ENCODE measurements at places on chromosomes 2 and 18. TPM values are rescaled to one million over a fixed set of nuclear protein-coding genes. Genes with fewer than 3 reads are reported as not detected.
A peak's percentile ranks its signal among the peaks of the same experiment; 100 is the strongest.

Gene CD207
- not detected for total RNA-seq

DNA sequence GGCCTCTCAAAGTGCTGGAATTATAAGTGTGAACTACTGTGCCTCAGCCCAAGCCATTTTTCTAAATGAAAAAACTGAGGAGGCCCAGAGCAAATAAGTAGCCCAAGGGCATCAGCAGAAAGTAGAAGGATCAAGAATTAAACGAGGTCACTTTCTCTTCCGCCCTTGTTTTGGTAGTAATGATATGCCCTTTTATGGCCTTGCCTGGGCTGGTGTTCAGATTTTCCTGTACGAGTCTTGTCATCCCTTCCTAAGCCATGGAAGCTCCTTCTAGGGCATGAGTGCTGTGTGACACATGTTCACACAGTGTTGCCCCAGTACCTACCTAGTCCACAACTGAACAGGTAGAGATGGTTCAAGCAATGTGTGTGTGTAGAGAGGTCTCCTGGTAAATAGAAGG, 6.6 kb downstream of the HPCAL1 start:
- no peak for DNase-seq
- no peak overlapping the region for H3K4me3 ChIP-seq
- H3K27ac ChIP-seq = no peak overlapping the region
- peaks cover 36% of the 10 kb centered on the region for H3K4me1 ChIP-seq
- H3K27me3 ChIP-seq = no peaks in the 10 kb centered on the region

Gene FAM110C
- 4.8 TPM for total RNA-seq

DNA sequence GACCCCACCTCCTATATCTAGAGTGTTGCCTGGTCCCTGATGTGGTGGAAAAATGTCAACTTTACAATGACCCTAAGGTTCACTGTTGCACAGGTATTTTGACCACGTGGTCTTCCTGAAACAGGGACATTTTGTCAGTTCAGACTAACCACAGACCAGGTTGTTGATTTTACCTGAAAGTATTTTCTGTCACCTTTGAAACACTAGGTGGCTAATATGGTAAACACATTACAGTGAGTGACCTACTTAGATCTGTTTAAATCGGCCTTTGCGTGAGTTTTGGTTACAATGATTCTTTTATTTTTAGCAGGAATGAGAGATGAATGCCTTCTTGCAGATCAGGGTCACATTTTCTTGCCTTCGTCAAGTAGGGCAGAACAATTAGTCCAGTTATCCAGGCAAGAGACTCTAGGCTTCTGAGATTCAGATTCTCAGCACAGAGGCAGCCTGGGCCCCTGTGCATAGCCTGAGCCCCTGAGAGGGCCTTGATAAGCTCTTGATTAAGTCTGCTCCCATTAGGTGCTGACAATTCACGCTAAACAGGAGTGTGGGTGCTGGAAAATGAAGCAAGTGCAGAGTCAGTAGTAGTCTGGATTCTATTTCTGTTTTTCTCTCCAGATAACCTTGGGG, 226.2 kb downstream of the KCNS3 start:
- H3K27ac ChIP-seq = no peak overlapping the region
- no peak overlapping the region for H3K4me3 ChIP-seq
- no peaks in the 10 kb centered on the region for H3K4me1 ChIP-seq
- H3K27me3 ChIP-seq = no peaks in the 10 kb centered on the region

DNA sequence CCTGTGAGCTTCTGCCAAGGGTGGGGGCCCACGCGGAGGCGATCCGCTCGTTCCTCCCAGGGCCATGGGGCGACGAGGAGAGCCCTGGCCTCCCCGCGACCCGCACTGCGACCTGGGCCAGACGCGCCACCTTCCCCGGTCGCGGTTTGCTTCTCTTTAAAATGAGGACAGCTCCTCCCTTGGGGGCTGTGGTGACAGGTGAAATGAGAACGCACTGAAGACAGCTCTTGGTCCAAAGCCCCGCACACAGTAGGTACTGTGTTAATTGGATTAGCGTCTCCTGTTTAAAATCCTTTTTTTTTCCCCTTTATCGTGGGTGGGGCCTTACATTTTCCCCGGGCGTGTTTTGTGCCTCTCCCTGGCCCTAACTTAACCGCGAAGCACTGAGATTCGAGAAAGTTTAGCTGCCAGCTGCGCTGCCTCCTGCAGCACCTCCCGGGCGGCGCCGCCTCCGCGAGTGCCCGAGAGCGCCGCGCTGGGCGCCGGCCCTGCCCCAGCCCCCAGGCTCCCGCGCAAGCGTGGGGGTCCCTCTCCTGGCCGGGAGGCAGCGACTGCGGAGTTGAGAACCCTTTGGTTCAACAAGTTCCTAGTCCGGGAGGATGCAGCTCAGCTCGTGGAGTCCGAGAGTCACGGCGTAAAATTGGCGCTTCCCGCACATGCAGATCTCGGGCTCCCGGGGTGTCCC, 1.1 kb downstream of the HPCAL1 start:
- peak overlapping the region; percentile 98 for H3K4me3 ChIP-seq
- H3K36me3 ChIP-seq = no peaks in the 10 kb centered on the region
- peaks cover 69% of the 10 kb centered on the region for H3K4me1 ChIP-seq
- peak overlapping the region; percentile 67 for H3K27ac ChIP-seq

Gene FOXI3
- total RNA-seq = not detected

Gene WNT10A
- total RNA-seq = 1.4 TPM

GRCh38 chr18:499776-500631, 497 bp downstream of the COLEC12 start:
- H3K36me3 ChIP-seq = no peaks in the 10 kb centered on the region
- peaks cover 3% of the 10 kb centered on the region for H3K4me1 ChIP-seq
- no peak for DNase-seq
- peaks cover 41% of the 10 kb centered on the region for H3K27me3 ChIP-seq

- H3K27me3 ChIP-seq = no peaks in the 10 kb centered on the region
- no peak for DNase-seq
- H3K27ac ChIP-seq = no peak overlapping the region
- no peaks in the 10 kb centered on the region for H3K4me1 ChIP-seq
- H3K4me3 ChIP-seq = no peak overlapping the region
These were observed 548.5 kb upstream of the SLC8A1 start for GRCh38 chr2:41000374-41000773.

Gene MAB21L4
- not detected for total RNA-seq

DNA sequence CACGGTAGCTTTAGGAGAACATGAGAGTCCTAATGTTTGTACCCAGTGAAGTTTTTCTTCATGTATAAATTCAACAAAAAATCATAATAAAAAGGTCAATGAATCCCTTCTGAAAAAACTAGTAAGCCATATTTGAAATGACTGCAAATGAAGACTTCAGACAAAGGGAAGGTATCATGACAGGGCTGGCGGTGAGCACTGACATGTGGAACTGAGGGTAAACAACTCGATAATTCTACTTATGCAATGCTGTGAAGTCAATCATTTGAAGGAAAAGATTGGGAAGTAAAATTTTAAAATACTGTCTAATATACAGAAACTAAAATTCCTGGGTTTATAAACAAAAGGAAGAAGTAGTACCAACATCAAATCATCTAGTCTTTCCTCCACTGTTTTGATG, 190.2 kb upstream of the COPS8 start:
- H3K4me1 ChIP-seq = no peaks in the 10 kb centered on the region
- no peak for DNase-seq
- no peak overlapping the region for H3K27ac ChIP-seq
- no peaks in the 10 kb centered on the region for H3K36me3 ChIP-seq
- peaks cover 5% of the 10 kb centered on the region for H3K27me3 ChIP-seq

GRCh38 chr18:58241877-58242276, 197.9 kb downstream of the NEDD4L start:
- no peaks in the 10 kb centered on the region for H3K27me3 ChIP-seq
- H3K4me1 ChIP-seq = no peaks in the 10 kb centered on the region
- no peaks in the 10 kb centered on the region for H3K36me3 ChIP-seq

DNA sequence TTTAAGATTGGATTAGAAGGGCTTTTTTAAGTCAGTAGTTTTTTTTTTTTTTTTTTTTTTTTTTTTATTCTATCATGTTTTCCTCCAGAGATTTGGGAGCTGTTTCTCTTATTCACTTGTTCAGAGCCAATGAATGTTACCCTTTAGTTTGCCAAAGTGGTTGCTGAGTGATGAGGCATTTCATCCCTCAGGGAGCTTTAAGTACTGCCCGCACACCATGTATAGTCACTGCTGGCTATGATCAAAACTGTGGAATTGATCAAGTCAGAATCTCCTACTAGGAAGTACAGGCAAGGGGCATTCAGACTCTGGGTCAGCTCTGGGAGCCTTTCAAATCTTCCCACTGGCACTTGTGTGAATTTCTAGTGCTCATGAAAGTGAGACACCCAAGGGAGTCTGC, 201.6 kb downstream of the IKZF2 start:
- H3K4me1 ChIP-seq = no peaks in the 10 kb centered on the region
- H3K36me3 ChIP-seq = no peaks in the 10 kb centered on the region
- DNase-seq = no peak

Gene OBSL1
- total RNA-seq = not detected

GRCh38 chr2:26584656-26585055, 56.5 kb downstream of the CIB4 start:
- no peaks in the 10 kb centered on the region for H3K36me3 ChIP-seq
- H3K4me3 ChIP-seq = no peak overlapping the region
- DNase-seq = no peak
- no peak overlapping the region for H3K27ac ChIP-seq

- H3K4me3 ChIP-seq = no peak overlapping the region
- H3K27me3 ChIP-seq = peaks cover 6% of the 10 kb centered on the region
- H3K36me3 ChIP-seq = no peaks in the 10 kb centered on the region
- peak overlapping the region; percentile 52 for H3K27ac ChIP-seq
- DNase-seq = peak; percentile 72
- peaks cover 35% of the 10 kb centered on the region for H3K4me1 ChIP-seq
These were observed 10.4 kb upstream of the MAP3K2 start for GRCh38 chr2:127398239-127398590.

DNA sequence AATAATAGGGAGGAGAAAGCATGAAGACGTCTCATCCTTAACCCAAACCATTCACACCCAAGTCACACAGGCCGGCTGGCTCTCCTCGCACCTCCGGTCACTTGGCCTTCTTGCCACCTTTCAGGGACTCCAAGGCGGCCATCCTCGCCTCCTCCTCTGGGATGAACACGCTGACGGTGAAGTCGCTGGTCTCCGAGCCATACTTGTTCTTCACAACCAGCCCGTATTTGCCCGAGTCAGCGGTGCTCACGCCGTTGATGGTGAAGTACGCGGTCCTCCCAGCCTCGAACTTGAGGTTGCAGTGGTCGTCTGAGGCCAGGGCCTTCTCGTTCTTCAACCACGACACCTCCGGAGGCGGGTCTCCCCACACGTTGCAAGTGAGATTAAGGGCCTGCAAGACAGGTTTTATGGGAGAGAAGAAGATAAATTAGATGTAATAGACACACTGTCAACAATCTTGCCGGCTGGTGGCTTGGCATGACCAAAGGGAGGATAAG, 54.3 kb upstream of the LPIN2 start:
- H3K4me1 ChIP-seq = peaks cover 38% of the 10 kb centered on the region
- peak overlapping the region; percentile 29 for H3K4me3 ChIP-seq
- no peak for DNase-seq
- H3K27me3 ChIP-seq = no peaks in the 10 kb centered on the region

Gene SLC4A5
- 2.5 TPM for total RNA-seq

DNA sequence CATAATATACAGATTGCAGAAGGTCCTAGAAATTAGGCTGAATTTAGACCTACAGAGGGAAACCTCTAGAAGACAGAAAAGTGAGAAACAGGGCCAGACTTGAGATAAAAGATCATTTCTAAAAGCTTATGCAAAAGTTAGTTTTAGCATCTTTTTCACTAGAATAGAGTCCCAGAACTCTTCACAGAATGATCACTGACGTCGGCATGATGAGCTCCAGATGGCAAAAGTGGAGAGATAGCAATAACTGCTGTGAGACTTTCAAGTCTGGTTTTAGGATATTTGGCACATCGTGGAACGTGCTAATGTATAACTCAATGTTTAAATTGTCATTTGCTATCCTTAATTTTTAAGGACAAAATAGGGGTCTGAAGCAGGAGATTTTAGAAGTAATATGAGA, 1050.7 kb upstream of the CELF4 start:
- H3K4me1 ChIP-seq = no peaks in the 10 kb centered on the region
- no peak for DNase-seq
- no peaks in the 10 kb centered on the region for H3K27me3 ChIP-seq
- H3K36me3 ChIP-seq = no peaks in the 10 kb centered on the region
- no peak overlapping the region for H3K27ac ChIP-seq

- DNase-seq = no peak
- no peak overlapping the region for H3K27ac ChIP-seq
- no peaks in the 10 kb centered on the region for H3K36me3 ChIP-seq
- H3K27me3 ChIP-seq = no peaks in the 10 kb centered on the region
- H3K4me1 ChIP-seq = no peaks in the 10 kb centered on the region
These were observed 209.2 kb upstream of the ZC3H15 start for GRCh38 chr2:186276909-186277308.

- no peak overlapping the region for H3K4me3 ChIP-seq
- H3K4me1 ChIP-seq = peaks cover 22% of the 10 kb centered on the region
- H3K27ac ChIP-seq = peak overlapping the region; percentile 54
- no peaks in the 10 kb centered on the region for H3K27me3 ChIP-seq
- no peaks in the 10 kb centered on the region for H3K36me3 ChIP-seq
These were observed 423.7 kb downstream of the LPIN1 start for GRCh38 chr2:12170121-12170520.

DNA sequence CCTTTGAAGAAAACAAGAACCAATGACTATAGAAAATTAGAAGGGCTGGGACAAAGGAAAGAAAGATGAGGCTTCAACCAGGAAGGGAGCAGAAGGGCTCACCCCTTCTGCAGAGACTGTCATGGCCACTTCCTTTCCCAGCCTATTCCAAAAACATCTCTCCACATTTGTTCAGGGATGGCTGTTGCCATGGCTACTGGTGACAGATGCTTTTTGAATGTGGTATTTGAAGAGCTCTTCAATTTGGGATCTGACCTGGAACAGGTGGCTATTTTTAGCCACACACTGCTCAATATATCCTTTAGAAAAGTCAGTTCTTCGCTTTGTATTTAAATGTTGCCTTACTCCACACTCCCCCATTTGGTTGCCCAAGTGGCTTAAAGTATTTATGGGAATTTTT, 64.1 kb upstream of the LCLAT1 start:
- no peaks in the 10 kb centered on the region for H3K36me3 ChIP-seq
- no peak overlapping the region for H3K4me3 ChIP-seq
- peaks cover 4% of the 10 kb centered on the region for H3K27me3 ChIP-seq
- no peak overlapping the region for H3K27ac ChIP-seq

DNA sequence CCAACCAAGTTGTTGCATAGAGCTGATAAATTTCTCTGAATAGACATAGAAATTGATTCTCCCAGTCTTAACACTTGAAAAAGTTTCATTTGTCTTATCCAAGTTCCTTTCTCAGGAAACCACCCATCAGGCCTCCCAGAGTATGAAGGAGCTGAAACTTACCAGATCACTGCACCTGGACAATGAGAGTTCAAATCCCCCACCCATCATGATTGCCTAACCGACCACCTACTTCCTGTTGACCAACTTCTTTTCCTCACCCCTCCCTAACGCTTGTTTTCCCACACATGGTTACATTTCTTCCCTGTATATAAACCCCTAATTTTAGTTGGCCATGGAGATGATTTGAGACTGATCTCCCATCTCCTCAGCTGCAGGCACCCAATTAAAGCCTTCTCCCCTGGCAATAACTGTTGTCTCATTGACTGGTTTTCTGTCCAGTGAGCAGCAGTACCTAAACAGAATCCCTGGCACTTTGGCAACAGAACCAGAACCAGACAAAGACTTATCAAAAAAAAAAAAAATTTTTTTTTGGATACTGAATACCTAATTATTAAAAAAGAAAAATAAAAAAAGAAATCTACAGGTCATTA, 103.0 kb downstream of the SPIRE1 start:
- no peak overlapping the region for H3K4me3 ChIP-seq
- no peak for DNase-seq
- peaks cover 2% of the 10 kb centered on the region for H3K4me1 ChIP-seq
- H3K27me3 ChIP-seq = peaks cover 7% of the 10 kb centered on the region
- H3K36me3 ChIP-seq = peaks cover 10% of the 10 kb centered on the region

Measured in activated CD4-positive, alpha-beta memory T cell treated with anti-CD3 and anti-CD28 coated beads, Interleukin-2, amount 10 ng/mL, durations not matched to agents 7 days and 5 days (primary cell).